ENCODE measurements at places on chromosomes 7 and 10.

- DNase-seq, result no peak
Observed at GRCh38 chr7:32941681-32942414, 15.4 kb upstream of the FKBP9 start.

DNA sequence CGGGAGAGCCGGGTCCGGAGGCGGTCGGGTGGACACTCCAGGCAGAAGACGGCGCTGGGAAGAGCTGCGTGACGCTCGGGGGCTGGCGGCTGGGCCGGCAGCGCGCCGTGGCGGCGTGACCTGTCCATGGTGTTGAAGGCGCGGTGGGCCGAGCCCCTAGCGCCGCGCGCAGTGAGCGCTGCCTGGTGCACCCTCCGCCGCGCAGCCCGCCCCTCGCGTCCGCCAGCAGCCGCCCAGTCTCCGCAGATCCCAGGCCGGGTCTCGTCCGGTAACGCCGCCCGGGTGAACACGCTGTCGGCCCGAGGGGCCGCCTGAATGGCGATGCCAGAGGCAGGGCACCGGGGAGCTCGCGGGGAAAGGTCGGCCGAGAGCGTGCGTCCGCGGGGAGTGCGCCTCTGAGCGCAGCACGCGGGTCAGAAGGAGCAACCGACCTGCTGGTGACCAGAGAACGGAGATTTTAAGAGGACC, 657 bp upstream of the TMEM178B start:
- no peak for DNase-seq

DNA sequence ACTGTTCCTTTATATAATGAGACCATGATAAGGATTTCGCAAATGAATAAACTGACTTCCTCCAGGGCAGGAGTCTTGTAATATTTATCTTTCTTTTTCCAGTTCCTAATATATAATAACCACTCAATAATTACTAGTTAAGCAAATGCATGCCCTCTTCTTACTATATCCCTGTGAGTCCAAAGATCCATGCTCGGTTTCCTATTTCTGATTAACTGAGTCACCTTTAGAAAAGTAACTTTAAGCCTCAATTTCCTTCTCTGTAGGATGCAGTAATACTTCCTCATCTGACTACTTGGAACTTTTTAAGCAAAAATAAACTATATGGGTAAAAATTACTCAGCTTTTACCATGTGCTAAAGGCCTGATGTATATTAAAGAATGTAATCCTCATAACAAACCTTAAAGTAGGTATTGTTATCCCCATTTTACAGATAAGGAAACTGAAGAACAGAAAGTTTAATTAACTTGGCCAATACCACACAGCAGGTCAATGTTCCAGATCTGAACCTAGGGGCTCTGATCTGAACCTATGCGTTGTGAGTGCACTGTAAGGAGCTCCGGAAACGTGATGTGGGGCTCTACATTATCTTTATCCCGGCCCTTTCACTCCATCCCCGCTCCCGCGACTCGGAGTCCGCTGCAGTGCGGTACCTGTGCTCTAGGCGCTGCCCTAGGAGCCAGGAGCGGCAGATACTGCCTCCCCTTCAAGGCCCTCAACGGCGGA, 458 bp downstream of the COX15 start:
- DNase-seq, result no peak

GRCh38 chr7:91242097-91242844, 22.0 kb upstream of the FZD1 start:
- no peak for DNase-seq

DNA sequence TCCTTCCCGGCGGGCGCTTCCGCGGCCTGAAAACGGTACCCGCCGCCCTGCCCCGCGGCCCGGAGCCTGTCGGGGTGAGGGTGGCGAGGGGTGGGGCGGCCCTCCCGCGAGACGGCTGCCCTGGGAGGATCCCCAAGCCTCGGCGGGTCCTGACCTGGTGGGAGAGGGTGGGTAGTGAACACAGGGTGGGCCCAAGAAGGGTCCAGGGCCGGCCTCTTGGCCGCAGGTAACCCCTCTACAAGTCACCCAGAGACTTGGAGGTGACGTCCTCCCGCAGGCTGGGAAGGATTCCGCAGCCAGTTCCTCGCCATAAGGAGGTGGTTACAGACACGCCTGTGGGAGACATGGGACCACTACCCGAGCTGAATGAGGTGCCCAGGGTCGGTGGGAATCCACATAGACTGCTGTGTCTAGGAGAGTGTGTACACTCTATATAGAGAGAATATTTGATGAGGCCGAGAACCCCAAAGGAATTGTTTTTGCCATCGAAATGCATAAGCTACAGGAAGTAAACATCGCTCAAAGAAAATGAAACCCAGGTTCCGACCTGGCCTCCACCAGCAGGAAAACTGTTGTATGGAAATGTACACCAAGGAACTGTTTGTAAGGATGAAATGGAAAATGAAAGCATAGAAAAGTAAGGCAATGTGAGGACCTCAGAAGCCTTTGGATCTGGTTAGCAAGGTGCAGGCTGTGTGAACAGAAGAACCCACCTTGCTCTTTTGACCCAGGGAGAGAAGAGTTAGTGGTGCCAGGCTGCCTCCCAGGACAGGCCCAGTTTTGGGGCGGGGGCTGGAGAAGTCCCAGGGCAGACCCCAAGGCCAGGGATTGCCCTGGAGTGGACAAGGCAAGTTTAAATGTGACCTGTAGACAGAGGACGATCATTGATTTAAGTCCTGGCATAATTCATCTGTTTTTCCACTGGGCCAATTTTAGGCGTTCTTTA, 659 bp downstream of the OPTN start:
- peak; percentile 20 for DNase-seq

DNA sequence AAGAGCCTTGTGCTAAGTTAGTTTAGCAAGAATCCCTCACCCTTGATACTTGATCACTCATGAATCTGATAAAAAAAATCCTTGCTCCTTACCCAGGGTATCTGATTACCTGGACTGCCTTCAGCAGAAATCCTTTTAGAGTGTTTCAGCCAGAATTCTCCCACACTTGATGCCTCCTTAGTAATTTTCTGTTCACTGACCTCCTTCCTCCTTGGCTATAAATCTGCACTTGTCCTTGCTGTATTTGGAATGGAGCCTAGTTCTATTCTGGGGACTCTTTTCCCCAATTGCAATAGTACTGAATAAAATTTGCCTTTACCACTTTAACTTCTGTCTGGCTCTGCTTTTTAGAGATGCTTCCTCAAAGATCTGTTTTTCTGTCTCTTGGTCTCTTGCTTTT, 84.9 kb downstream of the RPS24 start:
- no peak for DNase-seq

- DNase-seq, result no peak
Observed at GRCh38 chr7:121872831-121873288, at the start of gene PTPRZ1. PTPRZ1 (plus strand) TSS chr7:121873161; CDS start chr7:121873500, 339 bp downstream.

- no peak for DNase-seq
Observed at GRCh38 chr7:158011941-158012340, 575.7 kb downstream of the PTPRN2 start.

All from activated CD8-positive, alpha-beta memory T cell treated with anti-CD3 and anti-CD28 coated beads, Interleukin-2, amount 50 U/mL, for 4 hours (primary cell).